Lower lobe of right lung (tissue), 2 donors: ENCODE measurements at places on chromosomes 2 and 18. TPM values are rescaled to one million over a fixed set of nuclear protein-coding genes. Genes with fewer than 3 reads are reported as not detected.

Gene DOK6
- total RNA-seq = 3.2 TPM

Gene CNRIP1
- total RNA-seq = 20.8 TPM

Gene TUBB8B
- 0.47 TPM for total RNA-seq

Gene MERTK
- total RNA-seq = 20.7 TPM

Gene ALK
- total RNA-seq = 1.1 TPM

Gene OSBPL6
- 7.9 TPM for total RNA-seq

Gene TCF23
- total RNA-seq = 1.2 TPM

Gene FBXO48
- total RNA-seq = 2.3 TPM

Gene DSC3
- 0.24 TPM for total RNA-seq

Gene ABCG5
- not detected for total RNA-seq

Gene TMEM17
- 1.8 TPM for total RNA-seq

Gene CSRNP3
- total RNA-seq = 2.3 TPM

Gene GPR45
- total RNA-seq = not detected

DNA sequence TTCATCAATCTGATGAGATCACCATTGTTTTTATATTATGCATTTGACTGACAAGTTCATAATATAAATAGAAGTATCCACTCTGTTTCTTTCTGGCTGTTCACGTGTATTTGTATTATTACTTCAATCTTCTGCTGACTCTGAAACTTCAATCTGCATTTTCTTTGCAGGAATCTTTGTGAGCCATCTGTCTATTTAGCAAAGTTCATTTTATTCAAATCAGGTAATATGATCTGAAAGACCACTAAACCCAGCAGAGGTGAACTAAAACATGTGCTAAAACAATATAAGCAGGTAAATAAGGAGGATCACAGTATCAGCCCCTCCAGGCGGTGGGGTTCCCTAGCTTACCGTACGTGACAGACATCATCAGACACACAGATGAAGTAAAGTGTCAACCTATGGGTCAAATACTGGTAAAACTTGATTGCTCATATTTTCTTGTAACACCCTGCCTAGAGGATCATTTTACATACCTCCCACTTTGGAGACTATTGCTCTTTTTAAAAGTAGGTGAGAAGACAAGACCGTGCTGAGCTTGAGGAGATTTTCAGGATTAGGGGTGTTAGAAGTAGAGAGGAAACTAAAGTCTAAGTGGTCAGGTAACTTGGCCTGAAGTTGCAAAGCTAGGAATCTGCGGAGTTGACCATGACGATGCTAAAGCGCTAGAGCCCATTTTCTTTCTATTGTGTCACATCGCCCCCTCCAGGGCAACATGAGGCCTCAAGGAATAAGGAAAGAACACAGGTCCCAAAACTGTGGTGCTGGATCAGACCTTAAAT, 9.0 kb downstream of the DTNB start:
- peaks cover 7% of the 10 kb centered on the region for H3K4me1 ChIP-seq
- H3K27me3 ChIP-seq = no peaks in the 10 kb centered on the region
- H3K27ac ChIP-seq = no peak overlapping the region
- H3K36me3 ChIP-seq = no peaks in the 10 kb centered on the region

DNA sequence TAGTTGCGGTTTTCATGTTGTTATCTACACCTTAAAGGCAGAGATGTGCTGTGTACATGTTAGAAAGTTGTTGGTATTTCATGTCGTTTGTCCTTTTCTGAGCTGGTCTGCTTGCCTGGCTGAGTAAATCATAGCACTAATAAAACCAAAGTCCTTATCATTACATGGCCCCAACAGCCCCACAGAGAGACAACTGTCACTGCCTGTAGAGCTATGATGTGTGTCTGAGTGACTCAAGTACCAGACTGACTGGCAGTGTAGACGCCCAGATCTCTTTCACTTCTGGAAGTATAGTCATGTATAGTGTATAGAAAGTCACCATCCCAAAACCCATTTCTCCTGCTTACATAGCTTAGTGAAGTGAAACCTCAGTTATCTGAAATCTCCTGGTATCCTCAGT, 4.3 kb downstream of the SOCS6 start:
- no peak for DNase-seq
- H3K27ac ChIP-seq = no peak overlapping the region
- no peaks in the 10 kb centered on the region for H3K27me3 ChIP-seq
- peaks cover 63% of the 10 kb centered on the region for H3K4me1 ChIP-seq

GRCh38 chr18:27577752-27578151, 392.6 kb upstream of the CHST9 start:
- H3K4me1 ChIP-seq = no peaks in the 10 kb centered on the region
- no peaks in the 10 kb centered on the region for H3K36me3 ChIP-seq
- H3K27ac ChIP-seq = no peak overlapping the region

DNA sequence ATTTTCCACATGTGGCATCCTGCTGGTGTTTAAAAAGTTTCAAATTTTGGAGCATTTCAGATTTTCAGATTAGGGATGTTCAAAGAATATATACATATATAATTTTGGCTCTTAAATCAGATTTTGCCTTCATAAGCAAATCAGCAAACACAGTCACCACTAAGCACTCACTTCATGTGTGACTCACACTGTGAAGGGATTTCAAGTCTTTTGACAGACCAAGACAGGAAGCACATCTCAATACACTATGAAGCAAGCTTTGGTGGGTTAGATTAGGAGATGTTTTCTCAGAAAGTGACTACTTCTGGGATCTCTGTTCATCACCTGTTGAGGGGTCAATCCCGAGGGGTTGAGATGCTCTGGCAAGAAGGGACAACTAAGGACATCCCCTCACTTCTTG, 227.8 kb upstream of the RBBP8 start:
- H3K4me3 ChIP-seq = no peak overlapping the region
- no peaks in the 10 kb centered on the region for H3K36me3 ChIP-seq
- no peaks in the 10 kb centered on the region for H3K27me3 ChIP-seq
- peaks cover 13% of the 10 kb centered on the region for H3K4me1 ChIP-seq
- no peak for DNase-seq

DNA sequence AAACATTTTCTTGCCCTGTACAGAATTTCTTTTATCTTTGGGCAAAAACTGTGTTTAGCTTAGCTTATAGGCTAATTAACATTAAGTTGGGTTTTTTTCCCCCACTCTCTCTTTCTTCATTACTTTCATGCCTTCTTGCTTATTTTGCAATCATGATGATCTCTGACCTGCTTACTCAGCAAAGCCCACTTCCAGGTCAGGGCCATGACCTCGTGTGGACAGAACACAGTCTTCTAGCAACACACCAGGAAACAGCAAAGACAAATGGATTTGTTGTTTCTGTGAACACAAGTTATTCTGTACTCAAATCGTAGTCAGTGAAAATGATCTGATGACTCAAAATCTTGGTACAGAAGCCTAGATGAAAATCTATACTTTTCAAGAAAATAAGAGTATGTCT, 60.7 kb downstream of the SPATS2L start:
- H3K27me3 ChIP-seq = no peaks in the 10 kb centered on the region
- H3K36me3 ChIP-seq = no peaks in the 10 kb centered on the region
- no peak for DNase-seq
- H3K4me3 ChIP-seq = no peak overlapping the region
- peaks cover 13% of the 10 kb centered on the region for H3K4me1 ChIP-seq

- no peak overlapping the region for H3K4me3 ChIP-seq
- H3K4me1 ChIP-seq = no peaks in the 10 kb centered on the region
- DNase-seq = no peak
- no peaks in the 10 kb centered on the region for H3K27me3 ChIP-seq
- H3K36me3 ChIP-seq = no peaks in the 10 kb centered on the region
These were observed 184.2 kb downstream of the TMEM247 start for GRCh38 chr2:46663614-46664013.

- no peaks in the 10 kb centered on the region for H3K27me3 ChIP-seq
- no peak for DNase-seq
- no peak overlapping the region for H3K4me3 ChIP-seq
- H3K4me1 ChIP-seq = peaks cover 25% of the 10 kb centered on the region
These were observed 202.5 kb downstream of the ZFP36L2 start for GRCh38 chr2:43023791-43024514.

GRCh38 chr2:178005756-178006155, 66.8 kb downstream of the PDE11A start:
- H3K4me1 ChIP-seq = no peaks in the 10 kb centered on the region
- no peaks in the 10 kb centered on the region for H3K27me3 ChIP-seq
- H3K4me3 ChIP-seq = no peak overlapping the region
- H3K36me3 ChIP-seq = no peaks in the 10 kb centered on the region

DNA sequence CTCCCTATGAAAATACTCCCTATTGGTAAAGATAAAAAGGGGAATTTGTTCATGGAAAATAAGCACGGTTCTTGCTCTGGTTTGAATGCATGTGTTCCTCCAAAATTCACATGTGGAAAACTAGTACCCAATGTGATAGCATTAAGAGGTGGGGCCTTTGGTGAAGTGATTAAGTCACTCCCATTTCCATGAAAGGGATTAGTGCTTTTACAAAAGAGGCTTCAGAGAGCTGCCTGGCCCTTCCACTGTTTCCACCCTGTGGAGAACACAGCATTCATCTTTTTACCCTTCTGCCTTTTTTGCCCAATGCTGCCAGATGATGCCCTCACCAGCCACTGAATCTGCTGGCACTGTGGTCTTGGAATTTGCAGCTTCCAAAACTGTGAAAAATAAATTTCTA, 666.8 kb downstream of the ARHGAP15 start:
- no peak overlapping the region for H3K4me3 ChIP-seq
- no peaks in the 10 kb centered on the region for H3K36me3 ChIP-seq
- H3K27ac ChIP-seq = no peak overlapping the region
- no peaks in the 10 kb centered on the region for H3K4me1 ChIP-seq
- DNase-seq = no peak
- H3K27me3 ChIP-seq = no peaks in the 10 kb centered on the region

- no peaks in the 10 kb centered on the region for H3K36me3 ChIP-seq
- H3K4me3 ChIP-seq = no peak overlapping the region
- no peak for DNase-seq
- peaks cover 15% of the 10 kb centered on the region for H3K4me1 ChIP-seq
These were observed 447.0 kb upstream of the ID2 start for GRCh38 chr2:8234757-8235374.

DNA sequence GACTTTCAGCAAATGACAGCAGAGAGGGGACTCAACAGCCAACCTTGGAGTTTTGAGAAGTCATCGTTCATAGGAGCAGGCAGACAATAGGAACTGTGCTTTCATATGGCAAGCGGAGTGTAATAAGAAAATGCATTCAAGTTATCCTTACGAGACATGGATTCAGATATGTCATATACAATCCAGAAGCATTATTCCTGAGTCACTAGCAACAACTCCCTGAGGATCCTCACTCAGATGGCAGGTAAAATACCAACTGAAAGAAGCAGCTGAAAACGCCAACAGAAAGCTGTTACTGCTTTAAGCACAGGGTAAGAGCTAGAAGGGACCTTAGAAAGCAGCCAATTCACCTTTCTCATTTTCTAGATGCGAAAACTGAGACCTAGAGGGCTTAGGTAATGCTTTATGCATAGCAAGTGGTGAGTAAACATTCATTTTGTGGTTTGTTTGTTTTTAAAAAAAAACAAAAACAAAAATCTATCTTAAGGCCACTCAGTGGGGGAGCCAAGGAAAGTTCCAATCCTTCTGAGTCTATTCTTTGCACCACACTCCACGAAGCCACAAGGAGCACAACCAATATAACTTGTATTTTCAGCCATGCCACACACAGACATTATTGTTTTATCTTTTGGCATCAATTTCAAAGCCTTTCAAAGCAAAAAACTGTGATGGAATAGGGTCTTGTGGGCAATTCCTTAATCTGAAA, 89.1 kb upstream of the RIOK3 start:
- no peak overlapping the region for H3K4me3 ChIP-seq
- no peak for DNase-seq
- no peak overlapping the region for H3K27ac ChIP-seq

GRCh38 chr2:235291461-235291860, 202.4 kb upstream of the AGAP1 start:
- no peak overlapping the region for H3K27ac ChIP-seq
- H3K4me3 ChIP-seq = no peak overlapping the region
- no peaks in the 10 kb centered on the region for H3K27me3 ChIP-seq
- DNase-seq = no peak

DNA sequence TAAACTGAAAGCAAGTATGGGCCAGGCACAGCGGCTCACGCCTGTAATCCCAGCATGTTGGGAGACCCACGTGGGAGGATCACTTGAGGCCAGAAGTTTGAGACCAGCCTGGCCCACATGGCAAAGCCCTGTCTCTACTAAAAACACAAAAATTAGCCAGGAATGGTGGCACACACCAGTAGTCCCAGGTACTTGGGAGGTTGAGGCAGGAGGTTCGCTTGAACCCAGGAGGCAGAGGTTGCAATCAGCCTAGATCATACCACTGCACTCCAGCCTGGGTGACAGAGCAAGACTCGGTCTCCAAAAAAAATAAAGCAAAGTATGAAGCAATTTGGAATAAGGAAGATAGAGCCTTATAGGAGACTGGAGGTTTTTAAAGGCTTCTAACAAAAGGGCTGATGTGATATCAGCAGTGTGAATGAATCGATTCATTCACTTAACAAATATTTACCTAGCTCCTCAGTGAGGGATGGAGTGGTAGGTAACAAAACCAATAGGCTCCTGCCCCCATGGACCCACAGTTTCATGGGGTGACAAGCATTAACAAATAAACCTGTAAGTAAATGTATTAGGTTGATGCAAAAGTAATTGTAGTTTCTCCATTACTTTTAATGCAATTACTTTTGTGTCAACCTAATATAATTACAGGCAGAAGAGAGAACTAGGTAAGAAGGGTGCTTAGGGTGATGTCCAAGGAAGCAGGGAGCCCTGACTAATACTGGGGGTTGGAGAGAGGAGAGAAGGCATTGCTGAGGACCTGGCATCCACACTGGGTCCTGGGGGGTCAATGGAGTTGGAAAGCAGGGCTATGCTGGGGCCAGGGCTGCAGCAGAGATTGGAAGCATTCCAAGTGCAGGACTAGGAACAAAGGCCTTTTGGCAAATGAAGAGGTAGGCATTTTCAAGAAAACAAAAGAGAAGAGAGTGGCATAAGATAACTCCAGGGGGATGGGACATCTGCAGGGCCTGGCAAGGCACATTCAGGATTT, 195.4 kb upstream of the ARL4C start:
- no peak overlapping the region for H3K27ac ChIP-seq
- H3K36me3 ChIP-seq = no peaks in the 10 kb centered on the region
- H3K4me1 ChIP-seq = peaks cover 12% of the 10 kb centered on the region
- no peak overlapping the region for H3K4me3 ChIP-seq
- H3K27me3 ChIP-seq = no peaks in the 10 kb centered on the region

DNA sequence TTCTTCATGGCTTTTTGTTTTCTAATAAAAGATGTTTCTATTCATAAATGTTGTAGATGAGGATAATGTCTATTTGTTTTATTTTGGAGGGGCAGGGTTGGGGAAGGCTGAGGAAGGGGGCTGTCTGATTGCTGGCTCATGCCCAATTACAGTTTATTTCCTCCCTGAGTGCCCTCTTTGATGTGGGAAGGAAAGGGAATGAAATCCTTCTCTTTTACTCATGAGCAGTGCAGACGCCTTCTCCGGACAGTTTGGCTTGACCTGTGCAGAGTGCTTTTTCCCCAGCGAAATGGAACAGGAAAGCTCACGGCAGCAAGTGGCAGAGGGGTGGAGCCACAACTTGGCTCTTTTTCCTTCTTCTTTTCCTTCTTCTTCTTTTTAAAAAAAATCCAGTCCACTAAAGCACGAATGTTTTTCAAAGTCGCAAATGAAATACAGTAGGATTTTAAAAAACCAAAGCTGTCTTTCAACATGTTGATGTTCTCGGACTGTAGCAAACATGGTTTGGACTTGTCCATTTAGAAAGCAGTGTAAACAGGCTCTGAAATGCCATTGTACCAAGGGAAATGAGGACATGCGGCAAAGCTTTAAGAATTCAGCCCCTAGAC, 34.5 kb downstream of the RAB31 start:
- DNase-seq = no peak
- peak overlapping the region; percentile 12 for H3K27ac ChIP-seq
- H3K27me3 ChIP-seq = no peaks in the 10 kb centered on the region
- peak overlapping the region; percentile 33 for H3K4me3 ChIP-seq
- peaks cover 27% of the 10 kb centered on the region for H3K4me1 ChIP-seq
